Right lobe of liver (tissue), 6 donors: ENCODE measurements at places on chromosomes 1 and 21. TPM values are rescaled to one million over a fixed set of nuclear protein-coding genes. Genes with fewer than 3 reads are reported as not detected.

DNA sequence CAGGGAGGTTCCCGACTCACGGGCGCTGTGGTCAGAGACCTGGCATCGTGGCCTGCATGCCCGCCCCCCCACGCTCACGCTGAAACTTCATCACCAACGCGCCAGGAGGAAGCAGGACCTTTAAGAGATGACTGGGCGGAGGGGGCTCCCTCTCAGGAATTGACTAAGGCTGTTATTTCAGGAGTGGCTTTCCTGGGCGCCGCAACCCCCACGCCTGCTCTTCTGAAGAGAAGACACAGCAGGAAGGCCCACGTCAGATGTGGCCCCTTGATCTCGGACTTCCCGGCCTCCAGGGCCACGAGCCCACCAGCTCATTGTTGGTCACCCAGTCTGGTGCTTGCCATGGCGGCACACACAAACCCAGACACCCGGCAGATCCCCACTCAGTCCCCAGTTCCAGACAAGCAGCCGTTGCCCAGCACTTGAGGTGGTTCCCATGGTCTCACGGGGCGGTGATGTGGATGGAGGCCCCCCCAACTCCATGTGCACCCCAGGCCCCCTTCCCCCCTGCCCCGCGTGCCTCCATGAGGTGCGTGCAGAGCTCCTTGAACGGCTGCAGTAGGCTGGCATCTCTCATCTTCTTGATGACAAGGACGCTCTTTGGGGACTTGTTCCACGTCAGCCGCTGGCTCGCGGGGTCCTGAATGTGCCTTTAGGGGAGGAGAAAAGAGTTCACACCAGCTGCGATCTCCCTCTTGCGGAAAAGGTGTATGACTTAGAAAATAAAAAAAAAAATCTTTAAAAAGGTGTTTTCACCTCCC lies 21.4 kb downstream of the NADK start:
- H3K27me3 ChIP-seq: no peaks in the 10 kb centered on the region
- H3K4me1 ChIP-seq: no peaks in the 10 kb centered on the region
- DNase-seq: peak; percentile 49

DNA sequence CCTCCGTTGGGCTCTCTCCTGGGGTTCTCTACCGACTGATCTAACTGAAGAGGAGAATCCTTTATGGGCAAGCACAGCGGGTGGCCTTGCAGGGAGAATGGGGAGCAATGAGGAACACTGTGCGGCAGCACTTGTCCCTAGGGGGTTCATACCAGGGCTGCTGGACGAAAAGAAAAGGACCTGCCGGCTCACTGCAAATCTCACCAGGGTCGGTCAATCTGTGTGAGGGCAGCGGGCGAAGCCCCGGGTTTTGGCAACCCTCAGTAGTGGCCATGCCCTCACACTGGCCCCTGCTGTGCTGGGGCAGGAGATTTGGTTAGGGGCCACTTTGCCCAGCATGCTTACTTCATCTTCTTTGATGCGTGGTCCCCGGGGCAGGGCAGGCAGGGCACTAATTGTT lies 5.9 kb downstream of the LHX9 start:
- DNase-seq: no peak
- no peak overlapping the region for H3K27ac ChIP-seq
- no peaks in the 10 kb centered on the region for H3K36me3 ChIP-seq
- H3K4me3 ChIP-seq: no peak overlapping the region

- H3K27ac ChIP-seq: no peak overlapping the region
- no peaks in the 10 kb centered on the region for H3K36me3 ChIP-seq
- H3K4me1 ChIP-seq: no peaks in the 10 kb centered on the region
- DNase-seq: no peak
Observed at GRCh38 chr1:227558732-227559262, 4.6 kb upstream of the ZNF678 start.

DNA sequence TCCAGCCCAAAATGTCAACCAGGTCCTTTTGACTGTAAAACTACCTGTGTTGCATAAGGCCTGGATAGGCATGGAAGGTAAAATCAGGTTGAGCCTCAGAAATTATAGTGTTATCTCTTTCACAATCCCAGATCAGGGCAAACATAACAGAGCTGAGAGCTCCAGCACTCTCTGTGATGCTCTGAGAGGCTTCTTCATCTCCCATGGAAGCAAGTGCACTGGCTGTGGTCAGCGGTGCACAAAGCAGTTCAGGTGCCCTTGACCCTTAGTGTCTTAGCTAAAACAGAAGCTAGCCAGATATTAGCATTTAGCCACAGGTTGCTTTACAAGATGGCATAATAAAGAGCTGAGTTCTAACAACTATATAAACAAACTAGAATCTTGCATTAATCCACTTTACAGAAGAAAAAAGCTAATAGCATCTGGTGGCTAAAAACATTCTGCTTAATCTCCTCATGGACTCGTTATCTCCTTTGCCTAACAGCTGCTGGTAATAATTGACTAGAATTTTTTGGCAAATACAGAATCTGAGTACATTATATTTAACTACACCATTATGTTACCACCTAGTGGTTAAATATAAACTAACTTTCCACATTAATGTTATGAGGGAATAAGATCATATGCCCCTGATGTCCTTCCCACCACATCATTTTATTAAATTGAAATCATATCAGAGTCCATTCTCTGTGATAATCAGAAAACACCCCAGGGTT lies 25.6 kb upstream of the POGK start:
- H3K27ac ChIP-seq: no peak overlapping the region
- peaks cover 14% of the 10 kb centered on the region for H3K4me1 ChIP-seq
- no peak overlapping the region for H3K4me3 ChIP-seq
- no peak for DNase-seq

LORICRIN gene
- not detected for total RNA-seq

AGT gene
- total RNA-seq: 2,346 TPM
